Dermis blood vessel endothelial cell (primary cell): ENCODE measurements at places on chromosomes 1 and 21. TPM values are rescaled to one million over a fixed set of nuclear protein-coding genes. Genes with fewer than 3 reads are reported as not detected.

The DIO1 gene
- total RNA-seq = not detected in 2 replicates

The LCE1C gene
- not detected in 2 replicates for total RNA-seq

The CD52 gene
- not detected in 2 replicates for total RNA-seq

The SH2D2A gene
- total RNA-seq = not detected in 2 replicates

The CYP4Z1 gene
- total RNA-seq = 0.17 TPM in 1 of 2 replicates, not detected in the other

The ST6GALNAC5 gene
- not detected in 2 replicates for total RNA-seq

The PTPN7 gene
- 0.09 and 0.68 TPM in 2 replicates for total RNA-seq
